ENCODE measurements at places on chromosomes 6 and 20.

DNA sequence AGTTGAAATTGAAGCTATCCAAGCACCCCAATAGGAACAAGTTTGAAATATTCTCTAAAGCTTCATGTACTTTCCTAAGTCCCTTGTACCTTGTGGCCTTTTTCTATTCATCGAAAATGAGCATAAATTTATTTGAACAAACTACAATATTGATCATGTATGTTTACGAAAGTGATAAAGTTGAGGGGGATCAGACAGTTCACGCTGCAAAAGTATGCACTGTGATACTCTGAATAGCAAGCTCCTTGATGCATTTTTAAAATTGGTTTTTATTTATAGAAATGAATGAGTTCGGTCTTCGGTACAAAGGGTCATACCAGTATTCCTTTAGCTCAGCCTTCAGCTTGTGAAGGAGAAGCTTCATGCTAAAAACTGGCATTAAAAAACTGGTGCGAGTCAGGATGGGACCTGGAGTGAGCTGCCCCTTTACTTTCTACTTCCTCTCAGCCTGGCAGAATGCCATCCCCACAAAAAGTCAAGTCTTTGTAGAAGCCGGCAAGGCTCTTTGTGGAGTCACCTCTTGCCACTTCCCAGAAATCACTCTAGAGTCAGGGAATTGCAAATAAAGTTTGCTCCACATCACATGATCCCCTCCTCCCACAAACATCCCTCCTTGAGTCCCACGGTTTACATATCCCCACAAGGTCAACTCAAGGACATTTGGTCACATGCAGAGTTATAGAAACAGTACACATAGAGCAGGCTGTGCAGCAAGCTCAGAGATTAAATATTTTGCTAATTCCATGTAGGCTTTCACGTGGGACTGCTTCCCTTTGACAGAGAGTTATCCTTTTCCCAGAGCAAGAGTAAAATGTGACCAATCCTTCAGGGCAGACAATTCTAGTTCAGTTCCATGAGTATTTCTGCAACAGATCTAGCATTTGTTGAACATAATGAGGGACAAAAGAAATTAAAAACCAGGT, 34.6 kb upstream of the ADGRF1 start:
- DNase-seq, result no peak

- DNase-seq, result no peak
These were observed 70.1 kb downstream of the ISM1 start for GRCh38 chr20:13291157-13291556.

GRCh38 chr6:117613920-117614560, 11.7 kb upstream of the GOPC start:
- no peak for DNase-seq

DNA sequence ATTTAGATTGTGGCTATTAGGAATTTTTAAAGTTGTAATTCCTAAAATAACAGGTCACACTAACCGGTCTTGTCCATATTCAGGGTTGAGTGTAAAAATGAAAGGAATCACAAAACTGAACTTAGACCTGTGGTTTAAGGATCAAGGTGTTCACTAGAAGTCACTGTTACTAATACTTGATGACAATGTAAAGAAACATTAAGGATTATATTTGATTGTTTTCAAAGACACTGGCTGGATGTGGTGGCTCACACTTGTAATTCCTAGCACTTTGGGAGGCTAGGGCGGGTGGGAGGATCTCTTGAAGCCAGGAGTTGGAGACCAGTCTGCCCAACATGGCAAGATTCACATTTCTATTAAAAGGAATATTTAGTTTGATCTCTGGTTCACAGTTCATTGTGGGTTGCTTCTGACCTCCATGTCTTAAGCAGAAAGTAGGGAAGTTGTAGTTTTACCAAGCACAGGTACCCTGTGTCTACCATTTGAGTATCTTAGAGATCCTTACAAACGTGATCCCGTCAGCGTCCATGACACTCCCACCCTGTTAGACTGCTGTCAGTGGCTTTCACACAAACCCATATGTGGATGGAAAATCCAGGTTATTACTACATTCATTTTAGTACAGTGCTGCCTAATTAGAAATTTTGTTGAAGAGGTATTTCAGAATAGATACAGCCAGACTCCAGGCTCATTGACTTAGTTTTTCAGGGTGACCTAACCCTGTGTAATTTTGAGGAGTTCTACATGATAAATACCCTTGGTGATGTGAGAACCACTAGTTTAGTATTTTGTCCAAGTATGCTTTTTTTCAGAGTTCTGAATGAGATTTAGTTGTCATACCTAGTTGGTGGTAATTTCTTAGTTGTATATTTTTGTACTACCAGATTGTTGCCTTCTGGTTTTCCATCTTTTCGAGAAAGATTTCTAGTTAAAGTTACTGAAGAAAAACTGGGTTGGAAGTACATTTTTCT, 10.2 kb downstream of the SRSF3 start:
- DNase-seq, result no peak

DNA sequence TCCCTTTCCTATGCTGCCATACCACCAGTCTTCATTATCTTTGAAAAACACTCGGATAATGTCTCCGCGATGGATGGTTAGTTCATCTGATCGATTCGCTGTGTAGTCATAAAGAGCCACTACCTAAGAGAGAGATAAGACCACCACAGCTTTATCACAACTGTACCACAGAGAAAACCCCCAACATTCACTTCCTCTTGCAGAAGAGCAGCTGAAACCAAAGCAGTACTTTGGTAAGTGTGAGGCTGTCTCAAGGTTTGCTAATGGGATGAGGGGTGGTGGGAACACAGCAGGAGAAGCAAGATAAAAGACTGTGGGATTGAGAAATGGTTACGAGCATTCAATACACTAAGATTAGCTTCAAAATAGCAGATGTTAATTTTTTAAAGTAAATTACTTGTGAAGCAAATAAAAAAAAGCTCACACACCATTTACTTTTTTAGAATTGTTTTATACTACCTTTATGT, 142.1 kb downstream of the MYB start:
- DNase-seq, result peak; percentile 2

GRCh38 chr6:39918831-39919230, 15.4 kb downstream of the MOCS1 start:
- no peak for DNase-seq

- DNase-seq, result no peak
These were observed 8.1 kb downstream of the NEDD9 start for GRCh38 chr6:11224252-11224965.

DNA sequence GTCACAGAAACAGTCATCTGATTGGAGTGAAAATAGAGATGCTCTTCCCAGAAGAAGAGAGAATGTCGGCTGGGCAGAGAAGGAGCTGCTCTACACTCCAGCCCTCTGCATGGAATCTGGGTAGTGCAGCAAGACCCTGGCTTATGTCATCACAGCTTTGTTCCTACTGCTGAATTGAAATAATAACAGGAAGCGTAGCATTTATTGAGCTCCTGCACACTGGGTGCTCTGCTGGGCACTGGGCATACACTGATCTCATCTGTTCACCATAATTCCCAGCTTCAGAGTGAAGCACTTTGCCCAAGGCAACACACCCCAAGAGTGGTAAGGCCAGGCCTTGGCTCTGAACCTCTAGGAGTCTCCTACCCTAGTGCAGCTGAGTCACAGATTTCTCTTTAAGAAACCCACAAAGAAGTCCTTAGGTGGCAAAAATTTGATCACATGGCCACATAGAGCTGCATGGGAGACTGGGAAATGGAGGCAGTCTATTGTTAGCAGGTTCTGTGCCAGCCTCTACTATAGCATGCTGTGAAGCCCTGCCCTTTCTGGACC, 3.9 kb upstream of the SDCBP2 start:
- DNase-seq, result no peak
